NB4 (cell line): ENCODE measurements at places on chromosomes 2 and 18.

DNA sequence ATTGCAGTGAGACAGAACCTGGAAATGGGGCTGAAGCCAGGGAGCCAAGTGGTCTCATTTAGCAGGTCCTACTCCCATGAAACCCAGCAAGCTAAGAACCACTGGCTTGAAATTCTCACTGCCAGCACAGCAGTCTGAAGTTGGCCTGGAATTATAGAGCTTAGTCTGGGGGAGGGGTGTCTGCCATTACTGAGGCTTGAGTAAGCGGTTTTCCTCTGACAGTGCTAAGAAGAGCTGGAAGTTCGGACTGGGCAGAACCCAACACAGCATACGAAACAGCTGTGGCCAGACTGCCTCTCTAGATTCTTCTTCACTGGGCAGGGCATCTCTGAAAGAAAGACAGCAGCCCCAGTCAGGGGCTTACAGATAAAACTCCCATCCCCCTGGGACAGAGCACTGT, 305.7 kb upstream of the SETBP1 start:
- DNase-seq: no peak

DNA sequence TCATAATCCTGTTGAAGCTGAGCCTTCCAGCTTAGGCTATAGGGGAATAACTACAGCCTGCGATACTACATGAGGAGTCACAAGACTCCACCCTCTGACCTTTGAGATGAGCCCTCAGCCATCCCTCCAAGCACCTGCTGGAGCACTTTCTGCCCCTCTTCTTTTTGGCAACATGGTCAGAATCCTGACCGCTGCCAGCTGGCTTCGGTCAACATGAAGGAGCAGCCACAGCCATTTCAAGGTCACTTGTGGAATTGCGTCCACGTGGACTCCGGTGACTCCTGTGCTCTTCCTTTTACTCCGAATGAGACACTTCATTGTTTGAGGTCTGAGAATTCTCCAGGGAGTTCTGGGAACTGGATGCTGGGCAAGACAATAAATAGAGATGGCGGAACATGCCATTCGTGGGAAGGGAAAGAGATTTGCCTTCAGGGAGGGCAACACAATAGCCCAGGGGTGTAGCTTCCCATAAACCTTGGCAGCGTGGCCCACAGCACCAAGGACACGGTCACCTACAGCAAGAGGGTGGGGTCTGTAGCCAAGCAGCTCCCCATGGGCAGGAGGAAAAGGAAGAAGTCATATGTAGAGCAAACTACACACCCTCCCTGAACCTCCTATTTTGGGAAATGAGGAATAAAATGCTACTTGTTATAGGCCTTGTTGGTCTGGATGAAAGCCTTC, 73.3 kb upstream of the PPP1CB start:
- DNase-seq: no peak

GRCh38 chr2:157246765-157247407, 10.6 kb upstream of the GALNT5 start:
- no peak for DNase-seq

GRCh38 chr2:18251486-18251885, 309.0 kb downstream of the RDH14 start:
- DNase-seq: no peak

DNA sequence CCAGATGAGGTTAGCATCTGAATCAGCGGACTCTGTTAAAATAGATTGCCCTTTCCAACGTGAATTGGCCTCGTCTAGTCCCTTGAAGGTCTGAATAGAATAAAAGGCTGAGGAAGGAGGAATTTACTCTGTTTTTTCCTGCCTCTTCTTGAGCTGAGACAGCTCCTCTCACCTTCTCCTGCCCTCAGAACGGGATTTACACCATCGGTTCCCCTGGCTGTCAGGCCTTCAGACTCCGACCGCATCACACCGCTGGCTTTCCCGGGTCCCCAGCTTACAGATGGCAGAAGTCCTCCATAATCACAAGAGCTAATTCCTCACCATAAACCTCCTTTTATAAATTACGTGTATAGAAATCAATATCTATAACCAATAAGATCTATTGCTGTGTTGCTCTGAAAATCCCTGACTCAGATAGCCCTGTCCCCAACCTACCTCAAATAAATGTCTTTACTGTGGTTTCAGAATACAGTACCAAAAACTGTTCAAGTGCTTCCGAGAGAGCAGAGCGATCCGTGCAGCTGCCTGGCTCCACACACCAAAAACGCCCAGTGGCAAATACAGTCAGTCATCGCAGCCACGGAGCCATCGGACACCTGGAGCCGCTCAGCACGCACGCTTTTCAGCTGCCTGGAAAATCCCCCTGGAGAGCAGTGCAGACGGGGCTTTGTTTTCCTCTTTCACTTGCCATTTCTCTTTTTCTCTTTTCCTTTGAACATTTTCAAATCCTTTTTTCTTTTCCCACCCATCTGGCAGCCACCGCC, 196.9 kb downstream of the NRP2 start:
- no peak for DNase-seq

DNA sequence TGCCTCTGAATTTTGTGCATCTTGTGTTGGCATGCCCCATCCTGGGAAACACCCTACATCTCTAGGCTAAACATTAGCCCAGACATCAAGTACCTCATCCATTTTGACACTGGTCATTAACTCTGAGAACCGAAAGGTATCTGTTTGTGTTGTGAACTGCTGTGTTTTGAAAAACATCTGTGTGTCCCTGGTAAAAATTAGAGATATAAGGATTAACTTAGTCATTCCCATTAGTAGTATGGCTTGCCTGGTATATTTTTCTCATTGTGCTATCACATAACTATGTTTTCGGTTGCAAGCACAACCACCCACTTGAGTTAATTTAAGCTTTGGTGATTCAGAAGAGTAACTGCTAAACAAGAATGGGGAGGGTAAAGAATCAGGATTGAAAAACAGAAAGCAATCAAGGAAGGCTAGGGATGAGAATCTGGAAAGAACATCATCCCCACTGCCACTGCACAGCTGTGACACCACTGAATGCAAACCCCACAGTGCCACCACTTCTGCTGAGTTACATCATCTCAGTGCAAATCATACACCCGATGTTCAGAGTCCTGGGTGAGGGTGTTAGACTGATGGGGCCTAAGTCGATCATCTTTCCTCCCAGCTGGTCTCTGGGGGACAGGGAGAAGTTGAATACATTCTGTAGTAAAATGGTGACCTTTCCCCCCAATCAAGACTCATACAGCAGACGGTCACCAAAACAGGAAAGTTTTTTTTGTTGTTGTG, 234.0 kb downstream of the EPHA4 start:
- no peak for DNase-seq

DNA sequence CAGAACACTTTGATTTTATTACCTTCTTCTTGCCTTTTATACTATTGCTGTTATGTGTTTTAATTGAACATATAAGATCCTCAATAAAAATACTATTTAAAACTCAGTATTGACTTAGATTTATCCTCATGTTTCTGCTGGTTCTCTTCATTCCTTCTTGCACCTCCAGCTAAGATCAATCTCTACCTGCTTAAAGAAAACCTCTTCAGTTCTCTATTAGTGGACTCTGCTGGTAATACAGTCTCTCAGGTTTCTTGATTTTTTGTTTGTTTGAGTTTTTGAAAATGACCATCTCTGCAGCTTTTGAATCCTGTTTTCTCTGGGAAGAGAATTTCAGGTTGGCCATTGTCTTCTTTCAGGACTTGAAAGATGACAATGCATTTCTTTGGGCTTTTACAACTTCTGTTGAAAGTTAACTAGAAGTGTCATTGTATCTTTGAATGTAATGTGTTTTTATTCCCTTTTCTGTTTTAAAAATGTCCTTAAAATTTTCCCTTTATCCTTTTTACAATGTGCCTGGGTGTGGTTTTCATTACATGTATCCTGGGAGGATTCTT, 29.8 kb upstream of the TMEM131 start:
- DNase-seq: no peak

DNA sequence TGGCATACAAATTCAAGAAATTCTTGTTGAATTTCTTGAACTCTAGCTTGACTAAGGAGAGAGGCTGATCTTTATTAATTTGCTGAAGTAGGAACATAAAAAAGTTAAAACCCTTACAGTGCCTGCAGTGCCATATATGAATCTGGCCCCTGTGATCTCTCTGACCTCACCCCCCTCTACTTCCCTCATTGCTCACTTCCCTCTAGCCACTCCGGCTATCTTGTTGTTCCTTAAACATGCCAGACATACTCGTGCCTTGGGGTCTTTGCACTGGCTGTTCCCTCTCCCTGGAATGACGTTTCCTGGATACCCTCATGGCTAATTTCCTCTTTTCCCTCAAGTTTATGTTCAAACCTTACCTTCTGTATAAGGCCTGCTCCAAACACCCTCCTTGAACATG, 246.3 kb upstream of the SIX2 start:
- DNase-seq: no peak

GRCh38 chr2:19850056-19851050, 51.4 kb downstream of the TTC32 start:
- DNase-seq: no peak

GRCh38 chr18:23824240-23824639, 135.0 kb downstream of the LAMA3 start:
- no peak for DNase-seq

GRCh38 chr2:59277671-59278070, 1036.5 kb upstream of the FANCL start:
- DNase-seq: peak; percentile 2

- DNase-seq: no peak
These were observed 12.5 kb downstream of the SDC1 start for GRCh38 chr2:20212459-20212870.

GRCh38 chr18:32771169-32771751, 1.6 kb downstream of the KLHL14 start:
- no peak for DNase-seq

- no peak for DNase-seq
These were observed 432.1 kb downstream of the MEIS1 start for GRCh38 chr2:66867063-66867441.

GRCh38 chr2:134479696-134480330, 225.9 kb downstream of the MGAT5 start:
- no peak for DNase-seq

DNA sequence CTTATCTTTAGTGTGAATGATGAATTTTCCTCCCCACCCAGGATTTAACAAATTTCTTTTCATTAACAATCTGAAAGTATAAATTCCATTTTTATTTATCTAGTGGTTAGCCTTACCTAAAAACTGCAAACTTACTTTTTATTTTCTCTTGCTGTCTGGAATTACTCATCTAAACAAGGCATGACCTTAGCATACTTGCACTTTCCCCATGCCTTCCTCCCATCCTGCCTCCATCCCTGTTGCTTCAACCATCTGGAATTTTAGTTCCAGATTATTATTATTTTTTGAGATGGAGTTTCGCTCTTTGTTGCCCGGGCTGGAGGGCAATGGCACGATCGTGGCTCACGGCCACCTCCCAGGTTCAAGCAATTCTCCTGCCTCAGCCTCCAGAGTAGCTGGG, 35.6 kb downstream of the GDF7 start:
- no peak for DNase-seq

DNA sequence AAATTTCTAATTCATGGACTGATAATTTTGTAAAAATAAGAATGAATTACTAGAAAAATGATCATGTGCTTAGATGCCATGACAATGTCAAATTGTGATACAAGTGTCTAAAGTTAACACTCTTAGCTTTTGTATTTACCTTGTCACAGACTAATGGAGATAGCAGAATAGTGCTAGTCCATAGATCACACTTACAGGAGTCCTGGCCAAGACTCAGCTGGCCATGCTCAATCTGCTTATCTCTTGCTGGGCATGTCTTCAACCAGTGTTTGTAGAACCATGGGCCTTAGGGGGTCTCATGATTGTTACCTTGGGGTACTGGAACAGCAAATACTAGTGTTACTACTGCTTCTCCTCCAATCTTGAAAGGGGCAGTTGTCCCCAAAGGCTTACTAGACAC, 44.0 kb downstream of the TET3 start:
- DNase-seq: no peak

DNA sequence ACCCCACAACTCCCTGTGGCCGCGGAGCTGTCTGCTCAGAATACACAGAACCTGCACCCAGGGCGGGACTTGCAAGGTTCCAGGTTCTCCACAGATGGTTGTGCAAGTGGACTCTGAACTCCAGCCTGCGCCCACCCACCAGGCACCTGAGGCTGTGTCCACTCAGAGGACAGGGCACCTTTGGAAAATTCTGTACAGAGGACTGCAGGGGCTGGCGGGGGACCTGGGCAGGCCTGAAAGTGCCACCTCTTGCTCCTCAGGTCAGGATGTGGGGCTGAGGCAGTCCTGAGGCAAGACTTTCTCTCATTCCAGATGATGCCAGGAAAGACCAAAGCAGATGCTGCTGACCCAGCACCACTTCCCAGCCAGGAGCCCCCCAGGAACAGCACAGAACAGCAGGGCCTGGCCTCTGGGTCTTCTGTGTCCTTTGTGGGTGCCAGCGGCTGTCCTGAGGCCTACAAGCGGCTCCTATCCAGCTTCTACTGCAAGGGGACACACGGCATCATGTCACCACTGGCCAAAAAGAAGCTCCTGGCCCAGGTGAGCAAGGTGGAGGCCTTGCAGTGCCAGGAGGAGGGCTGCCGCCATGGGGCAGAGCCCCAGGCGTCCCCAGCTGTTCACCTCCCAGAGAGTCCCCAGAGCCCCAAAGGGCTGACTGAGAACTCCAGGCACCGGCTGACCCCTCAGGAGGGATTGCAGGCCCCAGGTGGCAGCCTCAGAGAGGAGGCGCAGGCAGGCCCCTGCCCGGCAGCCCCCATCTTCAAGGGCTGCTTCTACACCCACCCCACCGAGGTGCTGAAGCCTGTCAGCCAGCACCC, 14.4 kb downstream of the ARID5A start:
- no peak for DNase-seq

DNA sequence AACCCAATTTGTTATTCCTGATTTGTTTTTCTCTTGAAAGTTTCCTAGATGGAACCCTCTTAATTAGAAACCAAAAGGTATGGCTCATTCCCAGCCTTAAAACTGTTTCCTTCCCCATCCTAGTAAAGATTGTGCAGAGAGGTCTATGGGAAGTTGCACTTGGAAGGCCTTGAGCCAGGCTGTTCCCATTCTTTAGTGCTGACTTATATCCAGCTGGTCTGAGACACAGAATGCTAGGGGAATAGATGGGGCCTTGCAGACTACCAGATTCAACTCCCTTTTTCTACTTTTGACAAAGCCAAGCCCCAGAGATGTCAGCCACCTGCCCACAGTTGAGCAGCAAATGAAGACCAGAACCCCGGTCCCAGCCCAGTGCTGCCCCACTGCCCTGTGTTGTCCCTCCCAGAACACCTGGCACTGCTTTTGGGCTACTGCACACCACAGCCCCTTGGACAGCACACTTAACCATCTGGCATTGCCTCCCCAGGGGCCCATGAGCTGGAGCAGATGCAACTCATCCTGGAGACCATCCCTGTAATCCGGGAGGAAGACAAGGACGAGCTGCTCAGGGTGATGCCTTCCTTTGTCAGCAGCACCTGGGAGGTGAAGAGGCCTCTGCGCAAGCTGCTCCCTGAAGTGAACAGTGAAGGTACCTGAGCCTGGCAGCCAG, 98.2 kb downstream of the MRO start:
- DNase-seq: no peak

DNA sequence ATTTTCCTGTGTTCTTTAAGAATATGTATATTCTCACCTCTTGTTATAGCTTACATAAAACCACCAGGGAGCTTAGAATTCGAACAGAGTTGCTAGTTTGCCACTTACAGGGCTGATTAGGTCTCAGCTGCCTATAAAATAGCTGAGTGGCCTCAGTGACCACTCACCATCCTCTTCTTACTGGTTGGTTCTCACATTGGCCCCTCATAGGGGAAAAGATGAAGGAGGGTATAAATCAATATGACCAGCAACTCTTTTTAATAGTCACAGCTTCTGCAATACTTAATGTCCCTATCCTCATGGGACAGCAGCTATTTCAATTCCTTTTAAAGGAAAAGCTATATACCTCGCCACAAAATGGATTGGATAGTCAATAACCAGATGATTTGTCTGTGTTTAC, 199.4 kb upstream of the CDH20 start:
- no peak for DNase-seq
